ENCODE measurements at places on chromosomes 6 and 20.
A peak's percentile ranks its signal among the peaks of the same experiment; 100 is the strongest.

DNA sequence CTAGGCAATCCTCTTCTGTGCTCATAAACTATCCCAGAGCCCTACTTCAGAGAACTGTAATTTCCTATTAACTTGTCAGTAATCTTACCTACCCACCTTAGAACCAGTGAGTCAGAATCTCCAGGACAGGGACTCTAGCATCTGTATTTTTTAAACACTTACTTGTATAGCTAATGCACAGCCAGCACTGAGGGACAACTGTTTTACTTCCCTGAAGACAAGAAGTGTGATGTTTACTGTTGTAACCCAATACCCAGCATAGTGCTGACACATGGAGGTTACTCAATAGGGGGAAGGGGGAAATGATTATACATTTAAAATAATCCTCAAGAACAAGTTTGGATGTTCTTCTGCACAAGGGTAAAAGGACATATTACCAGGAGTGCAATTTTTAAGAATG, 130.8 kb downstream of the BTBD9 start:
- no peak for DNase-seq

- no peak for DNase-seq
Measured at GRCh38 chr6:121349596-121349995, 15.3 kb upstream of the TBC1D32 start.

- no peak for DNase-seq
Measured at GRCh38 chr6:5899216-5900045, 107.3 kb downstream of the NRN1 start.

DNA sequence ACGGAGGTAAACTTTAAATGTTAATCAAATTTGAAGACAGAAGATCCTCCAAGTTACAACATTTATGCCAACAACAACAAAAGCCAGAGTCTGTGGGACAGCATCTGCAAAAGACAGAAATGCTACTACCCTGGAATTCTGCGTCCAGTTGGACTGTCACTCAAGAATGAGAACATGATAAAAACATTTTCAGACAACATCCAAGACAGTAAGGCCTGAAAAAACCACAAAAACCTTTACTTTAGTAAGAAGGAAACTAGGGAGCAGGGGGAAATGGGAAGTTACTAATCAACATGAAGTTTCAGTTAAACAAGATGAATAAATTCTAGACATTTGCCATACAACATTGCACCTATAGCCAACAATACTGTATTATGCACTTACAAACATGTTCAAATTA, 77.6 kb downstream of the MLIP start:
- DNase-seq: no peak

DNA sequence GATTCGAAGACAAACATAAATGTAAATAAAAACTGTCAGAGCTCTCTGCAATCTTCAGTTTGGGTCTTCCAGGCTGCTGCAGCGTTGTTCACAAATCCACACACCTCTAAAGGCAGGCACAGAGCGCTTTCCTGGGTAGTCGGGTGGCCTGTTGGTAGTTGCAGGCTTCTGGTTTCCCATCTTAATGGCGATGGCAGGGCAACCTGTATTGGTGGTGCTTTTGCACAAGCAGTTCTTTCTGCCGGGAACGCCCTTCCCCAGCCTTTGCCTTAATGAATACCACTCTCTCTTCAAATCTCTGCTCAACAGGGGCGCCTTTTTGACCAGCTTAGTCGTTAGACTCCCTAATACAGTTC, 723 bp upstream of the IFT52 start:
- DNase-seq: no peak

DNA sequence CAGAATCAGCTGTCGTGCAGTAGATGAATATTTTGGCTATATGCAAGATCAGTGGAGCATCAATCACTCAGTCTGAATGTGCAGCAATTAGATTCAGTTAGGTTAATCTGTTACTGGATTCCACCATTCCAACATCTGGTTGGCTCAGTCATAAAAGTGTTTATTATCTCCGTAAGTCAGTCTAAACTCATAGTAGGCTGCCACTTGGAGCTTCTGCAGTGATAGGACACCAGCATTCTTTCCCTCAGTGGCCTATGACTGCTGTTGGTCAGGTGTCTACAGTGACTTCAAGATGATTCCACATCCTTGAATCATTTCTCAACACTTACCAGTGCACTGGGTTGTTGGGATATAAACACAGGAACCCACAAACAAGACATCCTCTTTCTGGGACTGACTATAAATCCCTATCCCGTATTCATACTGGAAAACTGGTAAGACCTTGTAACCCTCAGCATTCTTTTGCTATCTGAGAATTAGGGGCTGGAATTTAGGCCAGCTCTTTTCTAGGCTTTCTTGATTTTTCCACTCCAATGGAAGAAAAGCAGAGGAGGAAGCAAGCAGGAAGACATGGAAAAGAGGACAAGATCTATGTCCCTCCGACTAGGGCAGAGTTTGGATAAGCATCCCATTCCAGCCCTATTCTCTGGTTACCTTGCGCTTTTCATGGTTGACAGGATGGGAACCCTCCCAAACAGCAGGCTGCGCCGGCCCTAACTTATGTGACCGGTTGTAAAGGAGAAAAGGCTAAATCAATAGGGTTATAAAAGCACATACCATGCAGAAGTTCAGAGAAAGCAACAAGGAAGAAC, 919.6 kb downstream of the KIF16B start:
- no peak for DNase-seq

- no peak for DNase-seq
Measured at GRCh38 chr6:119979862-119980261, 630.3 kb upstream of the MAN1A1 start.

DNA sequence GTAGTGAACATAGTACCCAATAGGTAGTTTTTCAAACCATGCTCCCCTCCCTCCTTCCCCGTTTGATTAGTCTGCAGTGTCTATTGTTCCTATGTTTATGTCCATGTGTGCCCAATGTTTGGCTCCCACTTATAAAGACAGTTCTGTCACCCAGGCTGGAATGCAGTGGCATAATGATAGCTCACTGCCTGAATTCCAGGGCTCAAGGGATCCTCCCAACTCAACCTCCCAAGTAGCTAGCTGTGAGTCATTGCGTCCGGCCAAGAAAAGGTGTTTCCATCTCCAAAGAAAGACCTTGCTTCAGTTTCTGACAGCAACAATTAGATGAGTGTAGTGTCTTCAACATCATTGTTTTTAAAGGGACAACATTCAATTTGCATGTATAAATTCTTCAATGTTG, 131.1 kb upstream of the CEP162 start:
- no peak for DNase-seq

- no peak for DNase-seq
Measured at GRCh38 chr6:36757943-36758508, 60.4 kb downstream of the RAB44 start.

- no peak for DNase-seq
Measured at GRCh38 chr6:167122827-167123657, at the start of gene CCR6. Gene CCR6 (plus strand): TSS chr6:167123096. CDS start chr6:167136135, 13,039 bp downstream.

DNA sequence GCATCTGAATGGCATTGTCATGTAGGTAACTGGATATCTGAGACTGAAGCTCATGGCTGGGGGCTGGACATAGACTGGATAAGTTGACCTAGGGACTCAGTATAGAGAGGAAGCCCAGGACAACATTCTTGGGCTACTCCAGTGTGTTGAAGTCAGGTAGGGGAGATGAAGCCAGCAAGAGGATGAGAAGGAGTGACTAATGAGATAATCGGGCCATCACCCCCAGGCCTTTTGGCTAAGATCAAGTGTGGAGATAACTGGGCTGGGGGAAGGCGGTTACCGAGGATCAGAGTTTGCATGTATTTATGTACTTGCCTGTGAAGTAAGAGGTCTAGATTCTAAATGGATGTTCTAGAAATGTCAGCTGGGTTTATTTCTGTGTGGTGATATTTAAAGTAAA, 73.4 kb downstream of the ELOVL2 start:
- no peak for DNase-seq

GRCh38 chr6:159654483-159655098, 38.5 kb downstream of the SOD2 start:
- DNase-seq: no peak

- no peak for DNase-seq
Measured at GRCh38 chr20:43846516-43846905, 68.1 kb upstream of the TOX2 start.

DNA sequence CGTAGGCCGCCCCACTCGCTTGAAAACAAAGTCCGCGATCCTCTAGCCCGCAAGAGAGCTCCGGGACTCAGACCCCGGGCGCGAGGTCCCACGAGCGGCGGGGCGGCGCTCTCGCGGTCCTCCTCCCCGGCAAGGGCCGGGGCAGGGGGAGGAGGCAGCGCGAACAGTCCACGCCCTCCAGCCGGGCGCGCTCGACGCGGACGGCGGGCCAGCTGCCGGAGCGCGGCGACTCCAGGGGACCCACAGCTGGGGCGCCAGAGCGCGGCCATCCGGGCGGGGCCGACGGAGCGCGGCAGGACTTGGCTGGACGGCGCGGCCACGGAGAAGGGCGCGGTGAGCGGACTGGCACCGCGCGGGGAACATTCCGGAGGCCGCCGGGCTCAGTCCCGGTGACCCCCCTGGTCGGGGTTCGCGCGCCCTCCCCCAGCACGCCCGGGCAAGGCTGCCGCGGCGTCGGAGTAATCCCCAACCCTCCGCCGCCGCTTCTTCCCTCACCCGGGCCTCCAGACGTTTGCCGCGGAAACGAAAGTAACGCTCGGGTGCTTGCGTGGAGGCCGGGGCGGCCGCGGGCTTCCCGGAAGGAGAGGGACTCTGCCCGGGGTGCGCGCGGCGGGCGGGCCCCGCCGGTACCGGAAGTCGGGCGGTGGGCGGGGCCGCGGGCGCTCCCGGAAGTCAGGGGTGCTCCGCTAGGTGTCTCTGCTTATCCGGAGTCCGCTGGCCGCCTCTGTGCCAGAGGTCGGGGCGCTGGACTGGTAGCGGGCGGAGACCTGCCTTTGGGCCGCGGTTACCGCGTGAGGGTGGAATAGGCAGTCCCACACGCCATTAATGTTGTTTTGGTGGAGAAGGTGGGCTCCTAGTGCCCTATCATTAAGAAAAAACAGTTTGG, at the start of gene RIPK1:
Gene RIPK1 (plus strand): TSS at position 166 of the 886 bp plus-strand sequence. CDS start 8,330 bp downstream, outside the sequence.
- DNase-seq: peak; percentile 62

GRCh38 chr20:25496968-25497401, 88.3 kb downstream of the NINL start:
- no peak for DNase-seq

DNA sequence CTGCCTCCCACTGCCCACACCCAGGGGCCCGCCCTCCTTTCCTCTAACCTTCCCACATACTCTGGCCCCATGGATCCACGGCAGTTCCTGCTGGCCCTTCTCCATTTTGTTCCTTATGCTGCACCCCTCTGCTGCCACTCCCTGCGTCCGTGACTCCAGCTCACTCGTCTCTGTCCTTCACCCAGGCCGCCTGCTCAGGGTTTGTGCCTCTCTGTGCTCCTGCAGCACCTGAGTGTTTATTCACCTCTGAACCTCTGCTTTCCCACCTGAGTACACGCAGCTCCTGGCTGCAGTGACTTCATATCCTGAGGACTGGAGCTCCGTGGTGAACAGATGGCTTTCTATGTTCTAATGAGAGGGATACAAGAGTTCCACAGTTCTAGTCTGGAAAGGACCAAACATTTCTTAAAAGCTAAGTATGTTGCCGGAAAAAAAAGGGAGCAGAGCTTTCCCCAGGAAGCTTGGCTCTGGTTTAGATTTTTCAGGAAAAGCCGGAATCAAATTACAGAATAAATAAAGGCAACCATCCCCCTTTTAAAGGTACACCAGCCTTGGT, 1.5 kb upstream of the GNRH2 start:
- DNase-seq: no peak

DNA sequence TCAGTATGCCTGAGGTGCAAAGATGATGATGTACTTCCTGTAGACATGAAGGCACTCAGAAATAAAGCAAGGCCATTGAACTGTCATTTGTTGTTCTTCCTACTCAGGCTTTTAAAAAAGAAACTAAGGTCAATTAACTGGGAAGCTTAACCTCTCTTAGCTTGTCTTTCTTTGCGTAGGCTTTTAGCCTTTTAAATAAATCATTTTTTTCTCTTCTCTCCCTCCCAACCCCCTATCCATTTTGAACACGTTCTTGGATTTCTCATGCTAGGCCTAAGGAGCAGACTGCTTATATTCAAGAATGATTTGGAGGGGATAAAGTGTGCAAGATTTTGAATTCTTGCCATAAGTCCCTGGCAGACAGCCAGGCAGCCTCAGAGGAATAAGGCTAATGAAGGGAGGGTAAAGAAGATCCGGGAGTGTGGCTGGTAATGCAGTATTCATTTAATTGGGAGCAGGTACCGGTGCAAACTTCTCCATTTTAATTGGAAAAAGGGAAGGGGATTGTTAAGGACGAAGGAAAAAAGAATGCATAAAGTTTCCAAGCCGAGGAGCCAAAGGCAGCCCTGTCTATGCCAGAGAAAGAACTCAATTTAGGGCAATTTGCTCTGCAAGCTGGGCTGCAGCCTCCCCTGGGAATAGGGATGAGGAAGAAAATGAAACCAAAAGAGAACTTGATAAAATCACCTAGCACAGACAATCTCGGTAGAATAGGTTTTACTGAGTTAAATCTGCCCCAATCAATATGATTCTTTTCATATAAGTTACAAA, 343.8 kb upstream of the MMS22L start:
- DNase-seq: no peak

DNA sequence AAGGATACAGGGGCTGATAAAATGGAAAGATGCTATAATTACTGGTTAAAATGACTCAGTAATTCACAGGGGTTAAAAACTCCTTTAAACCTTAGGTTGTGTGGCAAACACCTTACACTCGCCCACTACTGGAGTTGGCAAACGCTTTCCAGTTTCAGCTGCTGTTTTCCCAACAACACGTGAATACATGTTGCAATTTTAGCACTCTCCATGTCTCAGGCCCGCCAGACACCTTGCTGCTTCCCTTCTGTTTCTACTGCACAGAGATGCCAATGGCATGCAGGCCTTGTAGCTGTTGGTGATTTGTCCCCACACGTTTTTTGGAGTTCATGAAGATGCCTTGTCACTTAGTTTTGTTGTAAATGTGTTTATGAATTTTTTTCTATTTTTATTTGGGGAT, 5.3 kb upstream of the TTPAL start:
- no peak for DNase-seq

GRCh38 chr6:20349225-20349624, 52.5 kb upstream of the E2F3 start:
- DNase-seq: no peak

- DNase-seq: no peak
Measured at GRCh38 chr6:161238500-161238899, 35.4 kb downstream of the AGPAT4 start.

DNA sequence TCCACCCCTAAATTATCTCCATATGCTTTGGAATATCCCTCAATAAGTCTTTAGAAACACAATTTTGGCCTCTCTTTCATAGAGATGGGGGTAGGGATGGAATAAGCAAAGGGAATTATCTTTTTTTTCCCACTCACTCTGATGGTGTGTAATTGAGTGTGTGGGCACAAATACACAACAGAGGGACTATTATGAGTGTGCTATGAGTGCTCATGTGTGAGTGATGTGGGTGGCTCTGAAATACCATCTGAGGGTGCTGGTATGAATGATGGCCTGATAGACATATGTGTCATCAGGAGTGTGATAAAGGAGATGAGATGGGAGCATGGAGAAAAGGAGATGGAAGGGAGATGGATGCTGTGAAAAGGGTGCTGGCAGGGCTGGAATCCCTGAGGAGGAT, 35.6 kb downstream of the GSS start:
- no peak for DNase-seq
